Testis (tissue), 5 donors: ENCODE measurements at places on chromosomes 6 and 20. TPM values are rescaled to one million over a fixed set of nuclear protein-coding genes. Genes with fewer than 3 reads are reported as not detected.

- H3K27me3 ChIP-seq = no peaks in the 10 kb centered on the region
- H3K4me1 ChIP-seq = peaks cover 7% of the 10 kb centered on the region
- H3K36me3 ChIP-seq = no peaks in the 10 kb centered on the region
- no peak overlapping the region for H3K4me3 ChIP-seq
- no peak for DNase-seq
Observed at GRCh38 chr20:35329435-35330139, 37.4 kb upstream of the FAM83C start.

DNA sequence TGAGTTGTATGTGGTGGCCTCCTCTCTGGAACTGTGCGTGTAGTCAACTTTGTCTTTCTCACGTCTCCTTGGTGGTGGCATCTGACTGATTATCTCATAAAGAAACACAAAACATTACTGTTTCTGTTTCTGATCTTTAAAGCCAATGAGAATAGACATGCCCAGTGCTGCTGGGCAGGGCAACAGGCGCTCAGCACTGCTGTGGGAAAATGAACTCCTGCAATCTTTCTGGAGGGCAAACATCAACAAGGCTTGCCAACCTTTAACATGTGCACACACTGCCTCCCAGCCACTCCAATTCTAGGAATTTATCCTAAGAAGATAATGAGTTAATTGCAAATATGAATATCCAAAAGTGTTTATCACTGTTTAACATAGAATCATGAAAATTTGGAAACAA is 106.3 kb upstream of the CD93 start:
- H3K4me3 ChIP-seq = no peak overlapping the region
- H3K4me1 ChIP-seq = no peaks in the 10 kb centered on the region
- no peak overlapping the region for H3K27ac ChIP-seq
- DNase-seq = no peak

KCNK5 gene
- 1.6 TPM for total RNA-seq

TFAP2C gene
- 1.3 TPM for total RNA-seq

PDYN gene
- 1.6 TPM for total RNA-seq

VGLL2 gene
- total RNA-seq = 1.7 TPM
